Bone marrow (tissue), 2 donors: ENCODE measurements at places on chromosomes 1 and 21.

DNA sequence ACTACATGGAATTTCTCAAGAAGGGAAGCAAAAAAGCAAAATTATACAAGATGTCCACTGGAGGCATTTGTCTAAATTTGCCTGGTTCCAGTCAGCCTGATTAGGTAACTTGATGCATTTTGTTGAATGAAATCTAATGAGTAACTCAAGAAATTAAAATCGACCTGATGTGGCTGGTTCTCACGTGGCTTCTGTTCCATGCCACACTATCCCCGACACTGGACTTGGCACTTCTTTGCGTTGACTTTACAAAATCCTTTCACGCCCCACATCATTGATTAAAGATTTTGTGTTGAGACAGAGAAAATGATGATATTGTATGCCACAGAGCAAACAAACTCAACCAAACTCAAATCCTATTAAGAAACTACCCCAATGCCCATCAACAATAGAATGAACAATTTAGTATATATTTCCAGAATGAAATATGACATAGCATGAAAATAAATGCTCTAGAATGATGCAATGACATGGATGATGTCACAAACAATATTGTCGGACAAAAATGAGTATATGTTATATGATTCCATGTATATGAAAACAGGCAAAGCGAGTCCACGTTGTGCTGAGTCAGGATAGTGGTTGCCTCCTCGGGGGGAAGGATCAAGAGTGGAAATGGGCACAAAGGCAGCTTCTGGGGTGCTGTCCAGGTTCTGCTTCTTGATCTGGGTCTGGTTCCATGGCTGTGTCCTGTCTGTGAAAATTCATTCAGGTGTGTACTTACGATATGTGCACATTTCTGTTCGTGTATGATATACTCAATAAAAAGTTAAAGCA, 12.9 kb upstream of the HMGCS2 start:
- DNase-seq = no peak

DNA sequence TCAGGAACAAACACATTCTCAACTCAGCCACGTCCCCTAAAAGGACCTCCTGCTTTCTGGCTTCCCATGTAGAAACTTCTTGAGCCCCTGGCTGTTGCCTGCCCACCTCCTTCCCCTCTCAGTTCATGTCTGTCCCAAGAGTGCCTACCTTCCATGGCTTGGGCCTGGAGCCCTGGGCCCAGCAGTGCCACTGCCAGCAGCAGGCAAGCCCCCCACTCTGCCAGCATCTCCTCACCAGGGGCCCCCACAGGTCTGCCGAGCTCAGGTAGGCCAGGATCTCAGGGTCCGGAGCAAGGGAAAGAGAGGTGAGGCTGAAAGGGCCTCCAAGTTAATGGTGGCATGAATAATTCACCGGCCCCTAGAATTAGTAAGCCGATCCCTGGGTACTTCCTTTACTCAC, at the start of gene CDCP2:
CDCP2 (minus strand) TSS at position 305 of the 400 bp plus-strand sequence; CDS start at position 227, 78 bp downstream.
- no peak for DNase-seq

- no peak for DNase-seq
These were observed 129.8 kb downstream of the PTPRU start for GRCh38 chr1:29365906-29366670.

DNA sequence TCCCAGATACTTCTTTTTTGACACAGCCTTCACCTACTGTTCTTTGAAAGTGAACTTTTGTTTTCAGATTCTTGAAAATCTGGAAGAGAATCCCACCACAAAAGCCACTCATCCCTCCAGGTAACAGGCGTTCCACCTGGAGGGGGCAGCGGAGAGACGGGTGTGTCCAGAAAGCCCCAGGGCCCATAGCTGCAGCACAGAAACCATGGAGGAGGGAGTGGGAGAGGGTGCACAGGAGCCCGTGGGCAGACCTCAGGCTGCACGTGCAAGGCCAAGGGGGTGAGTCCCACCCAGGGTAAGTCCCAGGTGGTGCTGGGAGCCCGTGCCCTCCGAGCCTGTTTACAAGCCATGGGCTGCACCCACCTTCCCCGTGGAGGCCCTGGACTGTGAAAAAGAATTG, 86.5 kb downstream of the PSMG1 start:
- DNase-seq = no peak

DNA sequence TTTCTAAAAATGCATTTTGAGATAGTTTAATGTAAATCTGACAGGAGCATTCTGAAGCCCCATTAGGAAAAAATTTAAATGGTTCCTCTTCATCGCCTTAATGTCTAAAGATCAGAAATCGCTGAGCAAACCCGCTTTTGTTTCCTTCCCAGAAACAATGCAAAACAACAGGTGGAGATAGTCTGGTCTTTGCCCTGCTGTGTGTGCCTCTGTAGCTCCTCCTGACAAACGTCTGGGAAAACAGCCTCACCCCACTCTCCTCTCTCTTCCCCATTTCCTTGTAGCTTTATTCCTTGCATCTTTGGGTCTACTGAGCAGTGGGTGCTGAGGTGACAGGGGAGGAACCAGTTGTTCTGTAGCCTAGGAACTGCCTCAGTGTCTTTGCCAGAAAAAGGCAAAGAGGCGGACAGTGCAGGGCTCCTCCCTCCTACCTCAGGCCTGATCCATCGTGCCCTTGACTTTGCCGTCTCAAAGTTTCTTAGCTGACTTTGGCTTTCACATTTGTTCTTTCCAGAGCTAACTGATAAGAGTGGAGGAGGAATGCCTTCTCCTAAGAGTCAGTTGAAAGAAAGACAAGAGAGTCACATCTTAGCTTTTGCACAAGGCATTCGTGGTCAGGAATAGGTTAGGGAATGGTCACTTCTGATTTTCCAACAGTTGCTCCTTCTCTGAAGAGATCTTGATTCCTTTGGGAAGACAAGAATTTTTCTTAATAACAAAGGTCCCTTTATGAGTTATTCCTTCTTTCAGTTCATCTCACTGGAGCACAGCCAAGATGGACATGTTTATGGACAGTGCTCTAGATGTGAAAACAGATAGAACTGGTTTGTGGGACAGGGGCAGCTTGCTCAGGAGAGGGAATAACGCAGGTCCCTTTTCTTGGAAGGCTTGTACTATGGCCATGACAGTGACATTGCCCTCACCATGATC, 24.9 kb downstream of the SYT11 start:
- DNase-seq = no peak

DNA sequence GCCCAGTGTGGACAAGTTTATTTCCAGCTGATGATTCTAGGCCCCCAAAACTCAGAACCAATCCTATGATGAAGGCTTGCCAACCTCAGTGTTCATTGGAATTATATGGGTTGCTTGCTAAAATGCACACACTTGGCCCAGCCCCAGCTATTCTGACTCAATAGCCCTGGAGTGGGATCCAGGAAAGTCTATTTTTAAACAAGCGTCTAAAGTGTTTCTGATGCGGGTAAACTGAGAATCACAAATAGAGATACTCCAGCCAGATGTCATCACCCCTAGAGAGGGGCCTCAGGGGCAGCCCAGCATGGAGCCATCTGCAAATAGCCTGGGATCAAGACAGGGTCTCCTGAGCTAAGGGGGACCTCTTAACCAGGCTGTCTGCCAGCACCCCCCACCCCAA, 46.0 kb downstream of the PKP1 start:
- no peak for DNase-seq

- DNase-seq = no peak
These were observed 8.0 kb downstream of the PHLDA3 start for GRCh38 chr1:201460814-201461644.
